Aorta (tissue), 5 donors: ENCODE measurements at places on chromosomes 11 and 22.

- no peaks in the 10 kb centered on the region for H3K27me3 ChIP-seq
- H3K36me3 ChIP-seq = no peaks in the 10 kb centered on the region
- no peak overlapping the region for H3K27ac ChIP-seq
These were observed 25.1 kb upstream of the FXYD6 start for GRCh38 chr11:117901601-117902000.

- H3K27me3 ChIP-seq = no peaks in the 10 kb centered on the region
- no peaks in the 10 kb centered on the region for H3K36me3 ChIP-seq
- DNase-seq = no peak
- H3K4me1 ChIP-seq = no peaks in the 10 kb centered on the region
- no peak overlapping the region for H3K27ac ChIP-seq
These were observed 70.2 kb downstream of the SCN3B start for GRCh38 chr11:123584186-123584585.

- no peaks in the 10 kb centered on the region for H3K4me1 ChIP-seq
- H3K27me3 ChIP-seq = no peaks in the 10 kb centered on the region
- no peak for DNase-seq
- no peak overlapping the region for H3K4me3 ChIP-seq
- no peak overlapping the region for H3K27ac ChIP-seq
- peaks cover 12% of the 10 kb centered on the region for H3K36me3 ChIP-seq
These were observed 16.2 kb downstream of the SHISA8 start for GRCh38 chr22:41898645-41899044.

DNA sequence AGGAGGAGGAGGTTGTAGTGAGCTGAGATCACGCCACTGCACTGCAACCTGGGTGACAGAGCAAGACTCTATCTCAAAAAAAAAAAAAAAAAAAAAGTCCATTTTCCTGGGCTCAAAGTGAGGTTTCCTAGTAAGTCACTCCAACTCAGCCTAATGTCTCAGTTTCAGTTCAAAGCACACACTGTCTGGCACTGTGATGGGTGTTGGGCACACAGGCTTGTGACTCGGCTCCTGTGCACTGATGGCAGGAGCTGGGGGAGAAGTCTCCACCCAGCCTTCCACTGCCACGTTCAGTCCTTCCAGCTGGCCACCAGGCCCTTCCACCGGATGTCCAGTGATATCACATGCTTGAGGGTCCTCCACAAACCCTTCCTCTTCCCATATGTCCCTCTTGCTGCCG, 186.0 kb downstream of the CEP164 start:
- H3K4me3 ChIP-seq = no peak overlapping the region
- H3K27ac ChIP-seq = no peak overlapping the region
- no peaks in the 10 kb centered on the region for H3K36me3 ChIP-seq
- DNase-seq = no peak

GRCh38 chr11:17012712-17013547, 1.3 kb downstream of the PLEKHA7 start:
- no peaks in the 10 kb centered on the region for H3K4me1 ChIP-seq
- H3K4me3 ChIP-seq = peak overlapping the region; percentile 60
- no peaks in the 10 kb centered on the region for H3K27me3 ChIP-seq
- no peaks in the 10 kb centered on the region for H3K36me3 ChIP-seq
- H3K27ac ChIP-seq = no peak overlapping the region

- H3K27me3 ChIP-seq = no peaks in the 10 kb centered on the region
- H3K36me3 ChIP-seq = no peaks in the 10 kb centered on the region
- H3K27ac ChIP-seq = peak overlapping the region; percentile 92
- DNase-seq = no peak
- no peaks in the 10 kb centered on the region for H3K4me1 ChIP-seq
- peak overlapping the region; percentile 59 for H3K4me3 ChIP-seq
These were observed 1.6 kb downstream of the CD81 start for GRCh38 chr11:2378527-2379210.

DNA sequence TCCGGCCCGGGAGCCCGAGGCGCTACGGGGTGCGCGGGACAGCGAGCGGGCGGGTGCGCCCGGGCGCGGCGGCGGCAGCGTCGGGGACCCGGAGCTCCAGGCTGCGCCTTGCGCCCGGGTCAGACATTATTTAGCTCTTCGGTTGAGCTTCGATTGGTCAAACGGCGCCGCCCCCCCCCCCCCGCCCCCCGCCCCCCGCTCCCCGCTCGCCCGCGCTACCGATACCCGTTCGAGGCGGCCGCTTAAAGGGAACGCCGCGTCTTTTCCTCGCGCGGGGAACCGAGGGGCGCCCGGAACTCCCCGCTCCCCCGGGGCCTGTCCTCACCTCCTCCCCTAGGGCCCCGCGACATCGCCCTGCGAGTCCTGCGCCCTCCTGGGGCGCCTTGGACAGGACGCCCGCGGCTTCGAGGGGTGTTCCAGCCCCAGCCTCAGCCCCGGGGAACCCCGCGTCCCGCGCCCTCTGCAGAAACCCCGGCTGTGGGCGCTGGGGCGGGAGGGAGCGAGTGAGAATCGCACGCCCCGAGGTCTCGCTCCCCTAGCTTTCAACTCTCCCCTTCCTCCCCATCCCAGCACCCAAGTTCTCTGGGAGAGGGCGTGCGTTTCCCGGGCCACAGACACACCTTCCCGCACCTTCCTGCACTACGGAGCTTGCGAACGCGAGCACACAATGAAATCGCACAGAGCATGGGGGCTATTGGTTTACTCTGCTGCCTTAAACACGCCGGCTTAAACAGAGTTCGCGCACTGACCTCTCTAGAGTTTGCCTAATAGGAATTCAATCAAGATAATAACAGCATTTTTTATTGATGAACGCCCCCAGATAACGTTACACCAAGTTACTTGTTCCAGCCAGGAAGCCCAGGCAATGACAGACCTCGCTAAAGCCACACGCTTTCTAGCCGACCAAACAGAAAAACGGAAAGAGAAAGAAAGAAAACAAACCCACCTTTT, at the start of gene BDNF:
TSS of gene BDNF (minus strand) at position 105 of the 951 bp plus-strand sequence. CDS start 41,891 bp downstream, outside the sequence.
- peak within 1 kb of the TSS; percentile 55 for H3K4me3 ChIP-seq
- no peaks in the 10 kb centered on the region for H3K27me3 ChIP-seq
- H3K4me1 ChIP-seq = no peaks in the 10 kb centered on the region
- H3K36me3 ChIP-seq = no peaks in the 10 kb centered on the region
- no peak within 1 kb of the TSS for H3K27ac ChIP-seq

DNA sequence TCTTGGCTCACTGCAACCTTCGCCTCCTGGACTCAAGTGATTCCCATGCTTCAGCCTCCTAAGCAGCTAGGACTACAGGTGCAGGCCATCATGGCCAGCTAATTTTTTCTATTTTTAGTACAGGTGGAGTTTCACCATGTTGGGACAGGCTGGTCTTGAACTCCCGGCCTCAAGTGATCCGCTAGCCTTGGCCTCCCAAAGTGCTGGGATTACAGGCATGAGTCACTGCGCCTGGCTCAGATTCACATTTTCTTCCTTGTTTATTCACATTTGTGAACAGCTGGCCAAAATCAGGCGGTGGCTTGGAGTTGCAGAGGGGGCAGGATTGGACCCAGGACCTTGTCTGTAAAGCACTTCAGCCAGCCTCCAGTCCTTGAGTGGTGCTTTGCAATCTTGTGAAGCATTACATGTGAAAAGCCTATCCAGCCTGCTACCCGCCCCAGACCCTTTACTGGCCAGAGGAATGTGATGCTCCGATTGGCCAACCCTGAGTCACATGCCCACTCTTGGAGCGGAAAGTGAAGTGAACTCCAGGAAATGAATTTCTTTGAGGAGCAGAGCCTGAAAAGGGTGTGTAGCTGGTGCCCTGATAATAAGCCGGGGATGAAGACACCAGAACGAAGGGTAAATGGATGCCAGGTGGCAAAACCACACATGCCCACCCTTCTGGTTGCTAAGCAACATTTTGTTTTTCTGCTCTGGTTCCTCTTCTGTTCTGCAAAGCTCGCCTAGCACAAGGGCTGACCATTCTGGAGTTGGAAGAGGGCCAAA, 62.6 kb upstream of the PTPRJ start:
- H3K36me3 ChIP-seq = no peaks in the 10 kb centered on the region
- no peaks in the 10 kb centered on the region for H3K4me1 ChIP-seq
- H3K4me3 ChIP-seq = no peak overlapping the region
- DNase-seq = peak; percentile 94

DNA sequence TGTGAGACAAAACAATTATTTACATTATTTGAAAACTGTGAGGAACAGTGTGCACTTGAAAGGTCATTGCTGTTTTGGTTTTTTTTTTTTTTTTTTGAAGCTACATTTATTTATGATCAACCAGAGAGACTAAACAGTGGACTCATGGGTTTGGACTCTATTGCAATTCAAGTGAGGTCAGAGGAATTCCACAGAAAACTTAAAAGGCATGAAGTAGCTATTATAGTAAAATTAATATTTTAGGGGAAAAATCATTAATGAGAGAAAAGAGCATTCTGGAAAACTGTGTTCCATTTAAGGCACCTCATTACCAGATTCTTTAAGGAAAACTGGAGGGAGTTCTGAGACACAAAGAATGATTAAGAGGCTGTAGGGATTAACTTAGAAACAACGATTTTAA, 102.8 kb downstream of the WNT11 start:
- no peak for DNase-seq
- no peaks in the 10 kb centered on the region for H3K27me3 ChIP-seq
- no peak overlapping the region for H3K4me3 ChIP-seq
- H3K27ac ChIP-seq = no peak overlapping the region
- no peaks in the 10 kb centered on the region for H3K4me1 ChIP-seq

DNA sequence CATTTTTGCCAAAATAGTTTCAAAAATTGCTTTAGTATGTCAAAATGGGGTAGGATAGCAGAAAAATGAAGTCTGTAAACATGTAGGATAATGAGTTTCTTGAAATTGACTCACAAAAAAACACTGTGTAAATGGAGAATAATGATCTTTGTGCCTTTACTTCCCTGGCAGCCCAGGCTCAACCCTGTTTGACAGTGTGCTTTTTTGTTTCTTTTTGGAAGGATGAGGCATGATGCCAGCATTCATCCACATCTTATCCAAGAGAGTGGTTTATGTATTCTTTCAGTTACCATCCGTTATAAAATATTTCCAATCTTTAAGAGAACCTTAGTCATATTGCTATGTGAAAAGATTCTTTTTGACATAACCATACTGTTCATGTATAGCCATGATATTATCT, 70.6 kb downstream of the ARHGAP42 start:
- no peaks in the 10 kb centered on the region for H3K27me3 ChIP-seq
- no peaks in the 10 kb centered on the region for H3K4me1 ChIP-seq
- no peak for DNase-seq
- H3K36me3 ChIP-seq = no peaks in the 10 kb centered on the region

- H3K4me3 ChIP-seq = no peak overlapping the region
- no peaks in the 10 kb centered on the region for H3K27me3 ChIP-seq
- no peaks in the 10 kb centered on the region for H3K36me3 ChIP-seq
- no peaks in the 10 kb centered on the region for H3K4me1 ChIP-seq
These were observed 69.1 kb upstream of the APOA1 start for GRCh38 chr11:116906479-116906878.

GRCh38 chr11:133065847-133066485, 466.3 kb downstream of the OPCML start:
- no peaks in the 10 kb centered on the region for H3K4me1 ChIP-seq
- DNase-seq = no peak
- no peak overlapping the region for H3K27ac ChIP-seq
- no peaks in the 10 kb centered on the region for H3K27me3 ChIP-seq
- H3K4me3 ChIP-seq = no peak overlapping the region
- H3K36me3 ChIP-seq = no peaks in the 10 kb centered on the region

GRCh38 chr11:65932558-65932919, 12.7 kb upstream of the TSGA10IP start:
- no peak overlapping the region for H3K4me3 ChIP-seq
- H3K27ac ChIP-seq = no peak overlapping the region
- DNase-seq = no peak
- no peaks in the 10 kb centered on the region for H3K4me1 ChIP-seq
- H3K36me3 ChIP-seq = no peaks in the 10 kb centered on the region

DNA sequence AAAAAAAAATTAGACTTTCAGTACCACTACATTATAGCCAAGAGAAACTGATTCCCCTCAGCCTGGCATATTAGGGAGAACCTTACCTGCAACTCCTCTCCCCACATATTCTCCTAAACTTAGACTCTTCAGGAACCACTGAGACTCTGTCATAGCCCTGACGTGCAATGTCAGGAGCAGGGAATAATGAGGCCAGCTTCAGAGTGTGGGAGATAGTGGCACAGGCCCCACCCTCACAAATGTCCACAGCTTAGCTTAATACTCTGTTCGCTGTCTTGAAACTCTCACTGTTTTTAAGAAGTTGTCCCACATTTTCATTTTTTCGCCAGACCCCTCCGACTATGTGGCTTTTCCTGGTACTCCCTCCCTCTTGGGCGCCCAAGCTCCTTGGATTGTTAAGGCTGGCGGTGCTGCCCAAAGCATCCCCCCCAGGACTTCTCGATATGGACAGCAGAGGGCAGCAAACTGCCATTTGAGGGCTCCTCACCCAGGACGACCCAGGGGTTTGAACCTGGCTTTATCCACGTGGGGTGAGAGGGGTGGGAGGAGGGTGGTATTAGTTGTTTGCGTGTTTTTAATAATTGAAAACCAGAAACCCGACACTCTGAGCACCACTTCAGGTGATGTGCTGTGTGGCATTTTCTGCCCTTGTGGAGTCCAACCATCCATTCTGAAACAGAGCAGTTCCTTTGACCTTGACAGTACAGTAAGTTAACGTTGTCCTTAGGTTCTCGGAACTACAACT, 45.2 kb upstream of the RASSF10 start:
- H3K27me3 ChIP-seq = no peaks in the 10 kb centered on the region
- DNase-seq = peak; percentile 63
- H3K27ac ChIP-seq = no peak overlapping the region
- no peaks in the 10 kb centered on the region for H3K36me3 ChIP-seq
- H3K4me3 ChIP-seq = no peak overlapping the region

DNA sequence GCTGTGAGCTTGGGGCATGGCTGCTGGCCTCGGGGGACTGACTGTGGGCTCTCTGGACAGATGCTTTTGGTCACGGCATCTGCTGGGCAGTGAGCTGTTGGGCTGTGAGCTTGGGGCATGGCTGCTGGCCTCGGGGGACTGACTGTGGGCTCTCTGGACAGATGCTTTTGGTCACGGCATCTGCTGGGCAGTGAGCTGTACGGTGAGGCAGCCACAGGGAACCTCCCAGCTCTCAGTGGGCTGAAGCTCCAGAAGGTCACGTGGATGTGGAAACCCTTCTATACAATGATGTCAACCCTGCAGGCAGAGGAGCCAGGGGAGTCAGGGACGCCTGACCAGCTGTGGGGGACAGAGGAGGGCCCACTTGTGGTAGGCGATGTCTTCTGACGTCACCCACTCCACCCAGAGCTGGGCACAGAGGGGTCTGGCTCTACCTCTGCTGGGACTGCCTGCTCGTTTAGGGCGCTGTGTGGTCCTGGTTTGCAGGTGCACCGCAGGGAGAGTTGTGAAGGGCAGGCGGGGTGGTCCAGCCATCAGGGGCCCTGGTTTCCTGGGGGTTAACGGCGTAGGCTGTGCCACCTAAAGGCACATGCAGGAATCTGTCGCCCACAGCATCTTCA, 1331.3 kb downstream of the BRD1 start:
- H3K27me3 ChIP-seq = no peaks in the 10 kb centered on the region
- peak; percentile 57 for DNase-seq
- H3K4me3 ChIP-seq = no peak overlapping the region
- H3K36me3 ChIP-seq = no peaks in the 10 kb centered on the region
- no peak overlapping the region for H3K27ac ChIP-seq
